Right renal cortex interstitium (tissue), 3 donors: ENCODE measurements at places on chromosomes 3 and 15. TPM values are rescaled to one million over a fixed set of nuclear protein-coding genes. Genes with fewer than 3 reads are reported as not detected.

ARID3B gene
- 11.4 TPM for polyA plus RNA-seq

DRD3 gene
- polyA plus RNA-seq, result not detected

CD80 gene
- 0.12 TPM for polyA plus RNA-seq

MYO5C gene
- 20.8 TPM for polyA plus RNA-seq

SENP8 gene
- 7.9 TPM for polyA plus RNA-seq

ARHGEF3 gene
- 84.7 TPM for polyA plus RNA-seq

SERPINI1 gene
- 35.4 TPM for polyA plus RNA-seq
